ENCODE measurements at places on chromosomes 12 and 14. TPM values are rescaled to one million over a fixed set of nuclear protein-coding genes. Genes with fewer than 3 reads are reported as not detected.

DNA sequence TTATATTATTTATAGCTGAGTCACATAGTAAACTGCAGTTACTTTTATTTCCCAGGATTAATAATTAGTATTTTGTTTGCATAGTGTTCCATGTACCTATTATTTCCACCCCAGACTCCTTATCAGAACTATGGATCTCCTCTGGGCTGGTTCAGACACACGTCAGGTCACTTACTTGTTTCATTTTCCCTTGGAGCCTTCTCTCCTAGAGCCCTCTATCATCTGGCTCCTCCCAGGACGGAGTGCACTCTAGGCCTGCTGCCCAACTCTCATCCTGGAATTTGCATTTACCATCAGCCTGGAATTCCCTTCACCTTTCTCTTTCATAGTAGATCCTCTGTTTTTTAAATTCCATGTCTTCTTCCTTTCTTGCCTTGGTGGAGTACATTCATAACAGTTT lies 28.5 kb upstream of the GALNT16 start:
- no peaks in the 10 kb centered on the region for H3K27me3 ChIP-seq
- no peak overlapping the region for H3K27ac ChIP-seq
- H3K4me3 ChIP-seq = no peak overlapping the region

GRCh38 chr14:77220246-77221017 lies 38.8 kb downstream of the TMEM63C start:
- no peaks in the 10 kb centered on the region for H3K36me3 ChIP-seq
- peaks cover 70% of the 10 kb centered on the region for H3K27me3 ChIP-seq
- no peaks in the 10 kb centered on the region for H3K4me1 ChIP-seq
- no peak for DNase-seq

DNA sequence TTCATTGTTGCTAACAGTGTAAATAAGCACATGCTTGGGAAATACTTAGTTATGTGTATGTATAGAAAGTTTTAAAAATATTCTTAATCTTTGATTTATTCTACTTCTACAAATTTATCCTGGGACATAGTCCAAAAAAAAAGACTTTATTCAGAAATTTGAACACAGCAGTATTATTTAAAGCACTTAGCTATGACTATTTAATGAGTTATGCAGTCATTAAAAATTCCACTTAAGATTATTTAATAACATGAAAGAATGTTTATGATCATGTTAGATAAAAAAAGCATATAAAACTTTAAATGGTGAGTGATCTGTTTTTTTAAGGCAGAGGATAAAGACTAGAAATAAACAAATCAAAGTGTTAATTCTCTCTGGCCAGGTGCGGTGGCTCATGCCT lies 78.3 kb downstream of the BAZ1A start:
- H3K27me3 ChIP-seq = no peaks in the 10 kb centered on the region
- no peak overlapping the region for H3K4me3 ChIP-seq
- no peak overlapping the region for H3K27ac ChIP-seq
- no peak for DNase-seq
- H3K4me1 ChIP-seq = no peaks in the 10 kb centered on the region
- peaks cover 85% of the 10 kb centered on the region for H3K36me3 ChIP-seq

DNA sequence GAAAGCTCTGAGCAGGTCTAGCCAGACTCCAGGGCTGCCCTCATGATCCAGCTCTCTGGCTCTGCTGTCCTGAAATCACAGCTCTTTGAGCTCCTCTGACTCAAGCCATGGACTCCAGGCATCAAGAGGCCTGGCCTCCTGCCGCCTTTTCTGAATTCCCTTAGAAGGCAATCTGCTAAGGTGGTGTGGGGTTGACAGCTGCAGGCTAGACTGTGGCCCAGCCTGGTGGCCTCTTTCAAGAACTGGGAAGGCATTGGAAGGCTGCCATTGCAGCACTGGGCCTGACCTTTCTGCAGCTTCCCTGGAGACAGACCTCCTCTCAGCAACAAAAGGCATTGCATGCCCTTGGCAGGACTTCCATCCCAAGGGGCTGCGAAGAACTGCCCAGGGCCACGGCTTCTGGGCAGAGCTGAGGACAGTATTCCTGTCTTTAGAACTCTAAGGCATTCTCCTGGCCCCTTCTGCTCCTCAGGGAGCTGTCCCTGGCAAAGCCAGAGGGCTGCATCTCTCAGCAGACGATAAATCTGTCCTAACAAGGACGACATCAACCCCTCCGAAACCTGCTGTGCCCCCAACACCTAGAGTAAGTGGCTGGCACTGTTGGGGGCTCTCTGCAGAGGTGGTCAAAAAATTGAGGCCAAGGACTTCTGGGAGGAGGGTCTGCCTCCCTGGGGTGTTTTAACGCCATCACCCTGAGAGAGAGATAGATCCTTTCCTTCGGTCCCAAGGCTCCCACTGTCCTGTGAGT lies 115.6 kb downstream of the RBM19 start:
- H3K27ac ChIP-seq = no peak overlapping the region
- H3K4me3 ChIP-seq = no peak overlapping the region
- H3K4me1 ChIP-seq = peaks cover 48% of the 10 kb centered on the region
- no peaks in the 10 kb centered on the region for H3K27me3 ChIP-seq
- no peaks in the 10 kb centered on the region for H3K36me3 ChIP-seq

DNA sequence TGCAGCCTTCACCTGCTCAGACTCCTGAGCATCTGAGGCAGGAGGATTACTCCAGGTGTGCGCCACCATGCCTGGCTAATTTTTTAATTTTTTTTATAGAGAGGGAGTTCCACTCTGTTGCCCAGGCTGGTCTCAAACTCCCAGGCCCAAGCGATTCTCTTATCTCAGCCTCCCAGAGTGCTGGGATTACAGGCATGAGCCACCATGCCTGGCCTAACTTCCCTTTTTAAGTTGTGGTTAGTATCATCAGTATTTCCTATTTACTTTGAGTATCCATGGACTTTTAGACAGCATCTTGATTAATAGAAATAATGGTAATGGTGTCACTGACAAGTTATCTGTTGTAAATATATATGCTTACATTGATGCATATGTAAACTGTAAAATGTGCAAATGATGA lies 116.9 kb downstream of the FGD4 start:
- H3K4me1 ChIP-seq = no peaks in the 10 kb centered on the region
- H3K4me3 ChIP-seq = no peak overlapping the region
- no peak overlapping the region for H3K27ac ChIP-seq
- no peaks in the 10 kb centered on the region for H3K27me3 ChIP-seq
- H3K36me3 ChIP-seq = no peaks in the 10 kb centered on the region

DNA sequence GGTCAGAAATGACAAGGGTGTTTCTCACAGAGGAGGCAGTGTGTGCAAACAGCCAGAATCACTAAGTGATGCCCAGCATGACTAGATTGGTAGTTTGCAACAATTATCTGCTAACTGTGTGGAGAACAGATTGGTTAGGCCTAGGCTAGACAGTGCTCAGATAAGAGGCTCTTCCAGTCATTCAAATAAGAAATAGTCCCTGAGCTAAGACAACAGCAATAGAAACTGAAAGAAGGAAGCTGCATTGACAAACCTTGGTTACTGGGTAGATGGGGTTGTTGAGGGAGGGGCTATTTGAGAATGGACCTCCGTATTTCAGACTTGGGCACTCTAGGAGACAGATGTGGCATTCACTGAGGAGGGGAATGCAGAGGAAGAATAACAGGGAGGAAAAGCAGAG lies 255.0 kb upstream of the NPAS3 start:
- H3K27ac ChIP-seq = no peak overlapping the region
- no peak for DNase-seq
- no peaks in the 10 kb centered on the region for H3K36me3 ChIP-seq
- no peak overlapping the region for H3K4me3 ChIP-seq

DNA sequence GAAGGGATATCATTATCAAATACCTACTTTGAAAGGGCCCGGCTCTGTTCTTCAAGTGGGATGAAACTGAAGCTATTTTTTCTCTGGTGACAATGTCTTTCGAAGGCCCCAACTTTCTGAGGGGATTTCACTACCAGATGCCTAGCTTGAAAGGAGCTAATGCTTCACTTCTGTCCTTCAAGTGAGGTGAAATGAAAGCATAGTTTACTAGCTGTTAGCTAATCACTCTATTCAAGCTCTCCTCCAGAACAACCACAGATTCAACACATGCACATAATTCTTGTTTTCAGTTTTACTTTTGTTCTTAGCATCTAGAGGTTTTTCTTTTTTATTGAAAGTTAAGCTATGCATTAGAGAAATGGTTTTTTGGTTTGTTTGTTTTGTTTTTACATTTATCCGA lies 571.4 kb downstream of the NOVA1 start:
- no peak for DNase-seq
- H3K27me3 ChIP-seq = no peaks in the 10 kb centered on the region
- no peak overlapping the region for H3K4me3 ChIP-seq
- H3K27ac ChIP-seq = no peak overlapping the region
- H3K4me1 ChIP-seq = no peaks in the 10 kb centered on the region

GRCh38 chr14:31159682-31160296 lies 47.8 kb downstream of the HECTD1 start:
- no peaks in the 10 kb centered on the region for H3K27me3 ChIP-seq
- H3K36me3 ChIP-seq = peaks cover 89% of the 10 kb centered on the region
- H3K4me3 ChIP-seq = no peak overlapping the region
- no peak for DNase-seq

DNA sequence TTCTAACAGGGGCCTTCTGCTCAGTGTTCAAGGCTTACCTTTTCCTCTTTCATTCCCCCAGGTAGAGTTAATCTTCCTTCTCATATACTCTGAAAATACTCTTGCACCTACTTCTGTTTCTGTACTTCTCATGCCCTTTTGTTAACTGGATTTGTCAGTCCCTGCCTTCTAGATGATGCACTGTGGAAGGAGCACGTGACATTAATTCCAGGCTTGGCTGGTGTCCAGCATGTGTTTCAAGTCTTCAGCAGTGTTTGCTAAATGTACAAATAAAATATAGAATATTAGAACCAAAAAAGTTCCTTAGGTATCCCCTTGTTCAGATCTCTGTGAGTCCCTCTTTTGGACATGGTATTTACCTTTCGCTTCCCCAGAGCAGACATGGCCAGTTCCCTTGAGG lies 27.9 kb upstream of the EVL start:
- DNase-seq = no peak
- H3K27ac ChIP-seq = no peak overlapping the region
- H3K27me3 ChIP-seq = no peaks in the 10 kb centered on the region
- no peaks in the 10 kb centered on the region for H3K36me3 ChIP-seq
- no peak overlapping the region for H3K4me3 ChIP-seq

DNA sequence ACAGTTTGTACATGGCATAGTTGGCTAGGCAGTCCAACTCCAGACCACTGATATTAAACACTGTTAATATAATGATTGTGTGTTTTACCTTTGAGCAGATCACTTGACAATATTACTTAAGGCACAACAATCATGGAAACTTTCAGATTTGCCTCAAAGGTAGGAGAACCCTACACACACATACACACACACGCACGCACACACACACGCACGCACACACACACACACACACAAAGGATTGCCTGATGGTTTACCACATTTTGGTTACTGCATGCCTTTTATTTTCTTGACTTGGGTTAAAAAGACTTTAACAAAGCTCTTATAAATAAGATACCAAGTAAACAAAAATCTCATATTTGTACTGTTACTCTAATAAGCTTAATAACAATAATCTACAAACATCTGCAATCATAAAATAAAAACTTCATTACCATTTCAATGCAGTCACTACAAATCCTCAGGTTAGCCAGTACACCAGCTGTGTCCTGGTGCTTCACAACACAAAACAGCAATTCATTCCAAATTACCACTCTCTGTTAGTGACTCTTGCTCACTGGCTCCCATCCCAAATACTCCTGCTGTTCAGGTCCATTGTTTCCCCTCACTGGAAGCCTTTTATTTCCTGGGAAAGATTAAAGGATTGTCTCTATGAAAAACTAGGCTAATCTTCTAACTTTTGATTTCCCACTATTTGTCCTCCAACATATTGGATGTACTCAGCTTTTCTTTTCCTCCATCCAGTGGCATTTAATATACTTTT lies 175.2 kb upstream of the ATP2B1 start:
- H3K4me1 ChIP-seq = no peaks in the 10 kb centered on the region
- H3K27me3 ChIP-seq = no peaks in the 10 kb centered on the region
- H3K4me3 ChIP-seq = no peak overlapping the region
- H3K36me3 ChIP-seq = no peaks in the 10 kb centered on the region
- H3K27ac ChIP-seq = no peak overlapping the region

The CTSG gene
- total RNA-seq = 7.2 TPM

The NKX2-1 gene
- total RNA-seq = 0.45 TPM

The RFLNA gene
- 0.63 TPM for total RNA-seq

The CDK17 gene
- 96.9 TPM for total RNA-seq

The ESPL1 gene
- total RNA-seq = under 0.01 TPM

The SOAT2 gene
- total RNA-seq = not detected

The KLRD1 gene
- 1.3 TPM for total RNA-seq

The CIPC gene
- 63.0 TPM for total RNA-seq

The ZNF891 gene
- total RNA-seq = 2.6 TPM

All from esophagus muscularis mucosa (tissue), 4 donors.